ENCODE measurements at places on chromosomes 4 and X. TPM values are rescaled to one million over a fixed set of nuclear protein-coding genes. Genes with fewer than 3 reads are reported as not detected.
A peak's percentile ranks its signal among the peaks of the same experiment; 100 is the strongest.

The RNF175 gene
- 0.46 TPM for total RNA-seq

GRCh38 chr4:123127875-123128274 is 205.5 kb upstream of the NUDT6 start:
- no peak for DNase-seq

GRCh38 chr4:155411546-155411945 is 34.8 kb upstream of the MAP9 start:
- no peak for DNase-seq

The FGB gene
- 2.3 TPM for total RNA-seq

DNA sequence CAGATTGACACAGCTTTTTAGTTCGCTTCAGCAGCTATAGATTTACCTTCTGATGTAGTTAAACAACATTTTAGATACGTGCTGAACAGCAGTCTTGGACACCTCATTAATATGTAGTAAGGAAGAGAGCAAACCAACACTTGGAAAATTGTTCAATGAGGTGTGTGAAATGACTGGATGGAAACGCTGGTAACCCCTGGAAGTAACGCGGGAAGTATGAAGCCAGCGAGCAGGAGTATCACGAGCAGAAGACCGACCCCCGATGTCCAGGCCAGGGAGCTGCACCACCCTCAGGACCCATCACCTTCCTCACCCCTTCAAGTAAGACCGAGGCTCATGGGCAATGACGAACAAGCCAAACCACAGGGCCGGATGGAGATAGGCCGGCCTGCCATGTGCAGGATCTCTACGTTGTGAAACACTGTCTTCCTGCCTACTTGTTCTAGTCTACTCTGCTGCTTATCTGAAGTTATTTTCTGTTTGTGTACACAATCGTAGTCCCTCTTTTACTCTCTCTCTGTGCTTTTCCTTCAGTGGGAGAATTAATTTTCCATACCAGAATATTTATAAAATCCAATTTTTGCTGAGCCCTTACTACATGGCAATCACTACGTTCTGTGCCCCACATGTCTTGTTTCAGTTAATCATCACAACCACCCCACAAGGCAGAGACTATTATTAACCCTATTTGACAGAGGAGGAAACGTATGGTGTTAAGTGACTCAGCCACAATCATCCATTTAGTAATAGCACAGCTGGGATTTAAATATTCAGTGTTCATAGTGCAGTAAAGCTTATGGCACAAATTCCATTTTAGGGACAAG is 221.7 kb downstream of the APBB2 start:
- DNase-seq: no peak

DNA sequence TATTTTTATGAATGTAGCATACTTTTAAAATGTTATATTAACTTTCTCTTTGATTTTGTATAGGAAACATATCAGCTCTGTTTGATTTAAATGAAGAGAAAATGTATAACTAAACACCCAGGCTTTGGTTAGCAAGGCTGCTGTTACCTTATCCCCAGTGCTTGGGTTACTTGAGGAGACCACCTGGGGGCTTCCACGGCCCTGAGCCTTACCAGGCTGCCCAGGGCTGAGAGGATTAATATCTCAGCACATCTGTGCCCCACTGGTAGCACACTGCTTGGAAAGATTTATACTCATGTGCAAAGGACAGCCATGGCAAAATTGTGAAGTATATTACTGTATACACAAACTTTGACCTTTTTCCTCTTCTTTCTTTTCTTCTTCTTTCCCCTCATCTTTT is 752.9 kb downstream of the RAPGEF2 start:
- no peak for DNase-seq

- no peak for DNase-seq
Measured at GRCh38 chr4:126582737-126583136, 1050.0 kb upstream of the INTU start.

- DNase-seq: no peak
Measured at GRCh38 chrX:106963111-106963510, 36.9 kb downstream of the MORC4 start.

DNA sequence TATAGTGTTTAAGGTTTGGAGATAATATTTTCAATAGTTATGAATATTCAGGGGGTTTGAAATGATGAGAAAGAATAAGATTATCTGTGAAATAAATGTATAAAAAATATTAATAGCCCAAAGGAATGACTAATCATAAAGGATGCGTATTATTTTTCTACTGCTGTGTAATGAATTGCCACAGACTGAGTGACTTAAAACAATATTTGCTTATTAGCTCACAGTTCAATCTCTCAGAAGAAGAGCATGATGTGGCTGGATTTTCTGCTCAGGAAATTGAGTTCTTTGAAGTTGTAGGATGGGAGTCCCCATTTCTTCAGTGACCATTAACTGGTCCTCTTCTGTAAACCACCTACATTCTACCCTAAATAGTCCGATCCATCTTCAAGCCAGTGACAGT is 1680.8 kb upstream of the AGA start:
- DNase-seq: no peak

DNA sequence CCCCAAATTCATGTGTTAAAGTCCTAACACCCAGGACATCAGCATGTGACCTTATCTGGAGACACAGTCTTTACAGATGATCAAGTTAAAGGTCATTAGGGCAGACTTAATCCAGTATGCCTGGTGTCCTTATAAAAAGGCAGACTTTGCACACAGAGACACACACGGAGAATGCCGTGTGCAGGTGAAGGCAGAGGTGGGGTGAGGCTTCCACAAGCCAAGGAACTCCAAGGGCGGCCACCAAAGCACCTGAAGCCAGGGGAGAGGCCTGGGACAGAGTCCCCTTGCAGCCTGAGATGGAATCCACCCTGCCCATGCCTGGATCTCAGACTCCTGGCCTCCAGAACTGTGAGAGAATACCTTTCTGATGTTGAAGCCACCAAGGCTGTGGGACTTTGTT is 26.1 kb upstream of the SORCS2 start:
- peak; percentile 42 for DNase-seq

The MUC7 gene
- not detected for total RNA-seq

DNA sequence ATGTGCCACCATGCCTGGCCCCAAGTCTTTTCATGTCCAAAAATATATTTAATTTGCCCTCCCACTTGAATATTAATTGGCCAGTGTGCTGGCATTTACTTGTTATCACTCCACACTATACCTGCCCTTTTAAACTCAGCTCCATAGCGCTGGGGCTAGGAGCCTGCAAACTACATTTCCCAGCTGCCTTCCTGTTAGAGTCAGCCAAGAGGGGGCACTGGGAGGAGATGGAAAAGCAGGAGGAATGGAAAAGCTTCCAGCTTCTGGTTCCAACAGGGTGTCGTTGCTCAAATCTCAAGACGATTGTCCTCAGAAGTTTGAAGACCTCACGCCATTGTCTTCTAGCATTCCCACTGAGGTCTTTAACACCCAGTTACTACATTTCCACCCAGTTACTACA is 315.5 kb downstream of the BCOR start:
- peak; percentile 5 for DNase-seq

GRCh38 chr4:84855774-84856173 is 110.7 kb downstream of the WDFY3 start:
- no peak for DNase-seq

The ANXA10 gene
- total RNA-seq: not detected

DNA sequence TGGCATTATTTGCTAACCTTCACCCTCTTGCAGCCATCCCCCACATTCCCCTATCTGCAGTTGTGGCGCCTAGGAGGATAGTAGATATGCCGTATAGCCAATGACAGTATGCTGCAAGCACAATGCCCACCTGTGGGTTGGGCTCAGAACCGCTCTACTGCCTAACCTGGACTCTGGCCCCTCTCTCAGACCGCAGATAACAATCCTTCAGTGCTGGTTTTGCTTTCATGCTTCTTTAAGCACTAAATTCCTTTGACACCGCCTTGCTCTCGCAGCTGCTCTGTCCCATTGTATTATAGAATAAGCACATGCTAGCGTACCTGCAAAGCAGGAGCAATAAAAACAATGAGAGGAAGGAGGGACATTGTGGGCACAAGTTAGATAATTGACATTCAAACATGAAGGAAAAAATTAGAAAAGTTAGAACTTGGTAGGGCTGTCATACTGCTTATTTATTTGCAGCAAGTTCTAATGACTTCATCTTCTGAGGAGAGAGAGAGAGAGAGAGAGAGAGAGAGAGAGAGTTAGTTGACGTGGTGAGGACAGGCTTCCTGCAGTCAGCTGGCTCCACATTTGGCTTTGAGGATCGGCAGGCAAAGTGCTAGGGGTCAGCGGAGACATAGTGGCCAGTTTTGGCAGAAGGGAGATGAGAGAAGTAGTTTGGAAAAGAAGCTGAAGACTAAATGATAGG is 55.8 kb downstream of the WWC2 start:
- DNase-seq: no peak

GRCh38 chrX:101265869-101266428 is 25.2 kb downstream of the TAF7L start:
- no peak for DNase-seq

DNA sequence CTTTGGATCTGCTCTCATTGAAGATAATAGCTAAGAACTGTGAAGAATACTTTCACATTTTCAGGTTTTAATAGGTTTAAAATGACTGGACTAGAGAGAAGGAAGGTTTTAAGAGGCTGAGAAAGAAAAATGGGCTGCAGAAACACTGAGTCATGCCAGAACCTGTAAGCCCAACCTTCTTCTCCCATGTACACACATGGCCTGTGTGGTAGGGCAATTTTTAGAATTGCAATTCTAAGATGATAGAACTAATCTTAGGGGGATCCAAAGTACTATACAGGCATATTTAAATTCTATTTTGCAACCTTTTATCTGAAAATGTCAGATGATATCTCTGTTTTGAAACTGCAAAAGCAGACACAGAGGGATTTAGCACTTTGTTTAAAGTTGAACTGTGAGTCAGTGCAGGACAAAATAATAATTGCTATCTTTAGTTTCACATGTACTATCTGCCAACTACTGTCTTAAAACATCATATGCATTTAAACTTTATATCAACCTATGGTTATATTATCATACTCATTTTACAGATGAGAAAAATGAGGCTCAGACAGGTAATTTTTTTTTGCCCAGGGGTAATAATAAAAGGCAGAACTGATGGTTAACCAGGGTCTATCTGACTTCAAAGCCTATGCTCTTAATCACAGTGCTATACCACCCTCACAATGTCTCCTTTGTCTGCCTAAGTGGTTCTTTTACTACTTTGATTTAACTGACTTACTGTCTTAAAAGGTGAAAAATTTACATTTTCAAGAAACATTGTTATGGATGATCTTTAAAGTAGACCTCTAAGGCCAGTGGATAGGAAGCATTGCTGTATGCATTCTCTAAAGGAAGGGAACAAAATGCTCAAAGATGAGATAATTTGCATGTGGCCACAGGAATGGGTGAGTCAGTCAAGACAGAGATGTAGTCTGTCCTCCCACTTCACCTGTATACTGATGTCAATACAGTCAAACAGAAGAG is 4.3 kb downstream of the TMPRSS11E start:
- DNase-seq: no peak

GRCh38 chr4:16411501-16412085 is 185.3 kb upstream of the TAPT1 start:
- no peak for DNase-seq

DNA sequence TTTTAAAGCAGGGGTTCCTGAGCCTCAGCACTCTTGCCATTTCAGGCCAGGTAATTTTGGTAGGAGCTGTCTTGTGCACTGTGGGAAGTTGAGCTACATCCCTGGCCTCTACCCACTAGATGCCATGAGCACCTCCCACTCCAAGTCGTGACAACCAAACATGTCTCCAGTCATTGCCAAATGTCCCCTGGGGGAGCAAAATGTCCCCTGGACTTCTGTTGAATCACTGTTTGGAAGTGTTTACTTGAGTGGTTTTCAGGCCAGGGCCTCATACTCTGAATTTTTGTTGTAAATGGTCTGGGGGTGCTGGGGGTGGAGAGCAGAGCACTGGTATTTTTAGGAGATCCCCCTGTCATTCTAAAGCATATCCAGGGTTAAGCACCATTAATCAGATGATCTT is 3.2 kb downstream of the PDK3 start:
- no peak for DNase-seq

The RBMX gene
- total RNA-seq: 286 TPM

- no peak for DNase-seq
Measured at GRCh38 chr4:127139788-127140286, 492.9 kb upstream of the INTU start.

DNA sequence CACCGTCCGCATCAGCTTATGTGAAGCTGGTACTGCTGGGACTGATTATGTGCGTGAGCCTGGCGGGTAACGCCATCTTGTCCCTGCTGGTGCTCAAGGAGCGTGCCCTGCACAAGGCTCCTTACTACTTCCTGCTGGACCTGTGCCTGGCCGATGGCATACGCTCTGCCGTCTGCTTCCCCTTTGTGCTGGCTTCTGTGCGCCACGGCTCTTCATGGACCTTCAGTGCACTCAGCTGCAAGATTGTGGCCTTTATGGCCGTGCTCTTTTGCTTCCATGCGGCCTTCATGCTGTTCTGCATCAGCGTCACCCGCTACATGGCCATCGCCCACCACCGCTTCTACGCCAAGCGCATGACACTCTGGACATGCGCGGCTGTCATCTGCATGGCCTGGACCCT is 5.5 kb upstream of the TSPYL2 start:
- peak; percentile 69 for DNase-seq

DNA sequence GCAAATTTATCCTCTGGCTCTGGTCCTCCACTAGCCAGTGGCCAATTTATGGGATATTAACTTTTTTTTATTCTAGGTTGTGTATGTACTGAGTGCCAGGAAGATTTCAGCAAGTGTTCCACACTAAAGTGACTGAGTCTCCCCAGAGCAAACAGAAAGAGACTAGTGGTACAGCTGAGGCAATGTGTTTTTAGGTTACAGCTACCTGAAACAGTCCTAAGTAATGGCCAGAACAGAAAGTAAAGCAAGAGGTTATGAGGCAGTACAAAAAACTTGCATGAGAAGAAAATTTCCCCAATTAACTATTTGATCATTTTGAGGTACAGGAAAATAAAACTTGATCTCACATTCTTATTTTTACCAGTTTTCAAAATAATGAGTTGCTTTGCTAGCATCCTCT is 31.2 kb downstream of the PRDM8 start:
- no peak for DNase-seq
